ENCODE measurements at places on chromosomes 2 and 18.
A peak's percentile ranks its signal among the peaks of the same experiment; 100 is the strongest.

GRCh38 chr2:186570604-186571003, 19.3 kb upstream of the ITGAV start:
- peak; percentile 73 for DNase-seq

DNA sequence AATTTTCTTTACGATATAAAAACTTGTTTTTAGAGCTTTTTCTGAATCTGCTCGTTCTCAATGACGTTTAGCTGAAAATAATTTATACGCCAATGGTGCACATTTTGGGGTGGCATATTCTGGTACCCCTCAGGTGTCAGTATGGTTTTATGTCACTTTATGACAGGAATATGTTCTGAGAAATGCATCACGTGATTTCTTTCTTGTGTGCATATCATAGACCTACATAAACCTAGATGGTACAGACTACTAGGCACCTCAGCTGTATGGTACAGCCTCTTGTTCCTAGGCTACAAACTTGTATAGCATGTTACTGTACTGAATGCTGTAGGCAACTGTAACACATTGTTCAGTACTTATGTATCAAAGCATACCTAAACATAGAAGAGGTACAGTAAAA, 68.2 kb downstream of the TMEM17 start:
- no peak for DNase-seq

GRCh38 chr2:7020059-7020458, 102.8 kb downstream of the RNF144A start:
- no peak for DNase-seq

DNA sequence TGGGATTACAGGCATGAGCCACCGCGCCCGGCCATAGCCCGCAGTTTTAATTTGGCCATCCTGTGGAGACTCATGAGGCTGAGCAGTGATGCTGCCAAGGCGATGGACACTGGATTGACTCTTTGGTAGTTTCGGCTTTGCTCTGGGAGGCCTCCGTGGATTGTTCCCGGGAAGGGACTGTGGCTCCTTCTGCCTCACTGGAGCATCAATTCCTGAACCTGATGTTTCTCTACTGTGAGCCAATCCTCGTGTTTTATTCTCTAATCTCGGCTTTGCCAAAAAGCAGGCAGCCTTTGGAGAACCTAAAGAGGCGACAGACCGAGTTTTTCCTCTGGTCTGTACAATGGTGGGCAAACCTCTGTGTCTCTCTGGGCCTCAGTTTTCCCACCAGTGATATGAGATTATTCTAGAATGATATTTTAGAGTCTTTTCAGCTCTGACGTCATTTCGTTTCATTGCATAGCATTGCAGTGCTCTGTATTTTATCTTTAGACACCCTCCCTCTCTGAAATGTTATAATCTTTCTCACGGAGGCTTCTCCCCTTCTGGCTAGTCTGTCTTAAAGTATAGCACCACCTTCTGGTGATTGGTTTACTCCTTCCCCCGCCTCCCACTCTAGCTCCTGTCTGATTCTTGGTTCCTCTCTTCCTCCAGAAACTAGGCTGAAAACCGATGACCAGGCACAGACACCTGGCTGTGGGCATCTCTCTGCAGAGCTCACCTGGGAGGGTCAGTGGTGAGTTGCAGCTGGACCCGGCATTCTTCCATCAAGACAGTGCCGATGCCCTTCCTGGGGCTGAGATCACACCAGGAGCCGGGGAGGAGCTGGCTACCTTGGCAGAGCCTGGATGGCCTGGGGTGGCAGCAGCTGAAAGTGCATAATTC, 341.3 kb downstream of the MYCN start:
- peak; percentile 2 for DNase-seq

DNA sequence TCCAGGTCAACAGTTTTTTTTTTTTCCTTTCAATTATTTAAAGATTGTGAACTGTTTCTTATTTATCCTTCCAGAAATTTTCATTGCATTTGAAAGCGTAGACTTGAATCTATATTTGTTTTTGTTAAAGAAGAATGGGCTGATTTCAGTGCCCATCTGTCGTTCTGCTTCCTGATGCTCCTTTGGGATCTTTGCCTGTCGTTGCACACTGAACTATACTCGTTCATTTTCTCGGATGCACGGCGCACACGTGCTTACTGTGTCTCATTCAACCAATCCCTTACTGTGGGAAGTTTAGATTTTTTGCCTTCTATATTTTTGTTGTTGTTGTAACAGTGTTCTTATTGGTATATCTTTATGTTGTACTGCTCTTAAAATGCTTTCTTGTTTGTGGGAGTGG, 149.7 kb downstream of the VAPA start:
- no peak for DNase-seq

- DNase-seq, result no peak
Observed at GRCh38 chr2:157935378-157935906, 59.3 kb upstream of the ACVR1 start.

DNA sequence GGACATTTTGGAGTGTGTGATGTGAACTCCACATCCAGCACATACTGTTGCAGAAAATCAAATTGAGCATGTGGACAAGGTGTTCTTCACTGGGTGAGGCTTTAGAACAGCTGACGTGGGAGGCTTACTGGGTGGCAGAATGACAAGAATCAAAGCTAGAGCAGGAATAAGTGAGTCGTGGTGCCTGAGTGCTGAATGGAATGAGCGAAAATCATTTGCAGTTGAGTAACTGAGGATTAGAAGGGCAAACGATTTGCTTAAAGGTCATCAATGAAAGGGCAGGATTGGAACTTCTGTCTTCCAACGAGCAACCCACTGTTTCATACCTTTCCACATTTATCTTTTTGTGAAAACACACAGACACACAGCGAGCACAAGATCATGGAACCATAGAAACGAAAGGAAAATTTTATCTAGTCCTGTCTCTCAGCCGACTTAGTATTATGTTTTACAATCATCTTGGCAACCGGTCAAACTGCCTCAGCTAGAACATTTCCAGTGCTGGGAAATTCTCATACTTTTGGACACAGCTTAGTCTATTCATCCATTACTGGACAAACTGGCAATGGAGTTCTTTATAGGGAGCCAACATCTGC, 7.2 kb upstream of the DAW1 start:
- peak; percentile 66 for DNase-seq

GRCh38 chr2:137893145-137893544, 71.1 kb upstream of the HNMT start:
- no peak for DNase-seq

- no peak for DNase-seq
Observed at GRCh38 chr2:28135799-28136198, 245.3 kb downstream of the BABAM2 start.

GRCh38 chr2:28695245-28695647, 56.4 kb upstream of the PPP1CB start:
- DNase-seq, result no peak

DNA sequence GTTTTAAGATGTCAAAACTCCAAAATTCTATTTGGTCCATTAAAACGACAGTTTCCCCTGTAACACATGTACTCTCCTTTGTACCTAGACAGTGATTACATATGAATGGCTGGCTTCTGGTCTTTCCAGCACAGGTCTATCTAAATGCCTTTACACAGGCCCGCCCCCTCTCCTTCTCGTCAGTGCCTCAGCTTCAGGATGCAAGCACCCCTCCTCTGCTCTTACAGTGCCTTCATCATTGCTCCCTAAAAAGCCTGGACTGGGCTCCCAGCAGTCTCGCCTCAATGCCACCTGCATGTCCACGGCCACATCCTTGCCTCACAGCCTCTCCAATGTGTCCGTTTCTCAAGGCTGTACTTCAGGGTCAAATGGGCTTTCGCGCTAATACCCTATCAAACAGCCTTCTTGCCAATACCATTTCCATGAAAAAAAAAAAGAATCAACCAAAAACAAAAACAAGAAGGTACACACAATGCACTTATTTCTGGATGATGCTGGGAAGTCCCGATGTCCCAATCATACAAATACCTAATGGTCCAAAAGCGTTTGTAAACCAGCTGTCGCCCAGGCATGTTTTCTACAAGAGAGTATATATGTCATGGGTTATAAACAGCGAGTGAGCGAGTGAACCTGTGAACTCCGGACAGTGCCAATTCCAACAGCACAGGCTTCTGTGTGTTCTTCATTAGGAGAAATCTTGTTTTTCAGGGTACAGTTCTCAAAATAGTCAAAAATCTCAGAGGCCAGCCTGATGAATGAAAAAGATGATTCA, 77.2 kb downstream of the EIPR1 start:
- DNase-seq, result no peak

GRCh38 chr18:76445275-76445674, 49.8 kb downstream of the ZNF516 start:
- DNase-seq, result no peak

- DNase-seq, result no peak
Observed at GRCh38 chr2:232870766-232871371, 805 bp downstream of the SNORC start.

GRCh38 chr18:37536656-37537055, 28.9 kb downstream of the CELF4 start:
- DNase-seq, result no peak

DNA sequence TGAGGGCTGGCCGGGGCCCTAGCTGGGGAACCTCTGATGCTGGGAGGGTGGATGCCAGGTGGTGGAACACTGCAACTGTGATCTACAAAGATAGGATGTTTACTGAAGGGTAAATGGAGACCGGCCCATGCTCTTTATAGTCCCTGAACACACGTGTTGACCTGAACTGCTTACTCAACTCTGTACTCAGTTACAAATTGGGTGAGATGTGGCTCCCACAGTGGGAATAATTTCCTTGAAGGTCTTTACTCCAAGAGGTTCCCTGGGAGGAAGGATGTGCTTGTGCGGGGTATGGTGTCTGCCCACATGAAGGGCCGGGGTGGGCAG, 254.1 kb downstream of the PRKCE start:
- DNase-seq, result no peak

- no peak for DNase-seq
Observed at GRCh38 chr2:31196622-31197021, 20.7 kb downstream of the CAPN14 start.

DNA sequence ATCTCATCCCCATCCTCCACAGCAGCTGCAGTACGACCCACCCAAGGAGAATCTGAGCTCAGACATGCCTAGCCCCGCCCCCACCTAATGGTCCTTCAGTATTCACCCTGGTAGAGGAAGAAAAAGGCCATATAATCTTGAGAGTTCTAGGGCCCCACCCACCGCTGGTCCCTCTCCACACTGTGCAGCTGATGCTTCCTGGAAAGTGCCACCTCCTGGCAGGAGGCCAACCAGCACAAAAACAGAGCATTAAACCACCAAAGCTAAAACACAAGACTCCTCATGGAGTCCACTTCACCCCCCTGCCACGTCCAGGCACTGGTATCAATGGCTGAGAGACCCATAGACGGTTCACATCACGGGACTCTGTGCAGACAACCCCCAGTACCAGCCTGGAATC, 40.7 kb downstream of the MC4R start:
- no peak for DNase-seq

DNA sequence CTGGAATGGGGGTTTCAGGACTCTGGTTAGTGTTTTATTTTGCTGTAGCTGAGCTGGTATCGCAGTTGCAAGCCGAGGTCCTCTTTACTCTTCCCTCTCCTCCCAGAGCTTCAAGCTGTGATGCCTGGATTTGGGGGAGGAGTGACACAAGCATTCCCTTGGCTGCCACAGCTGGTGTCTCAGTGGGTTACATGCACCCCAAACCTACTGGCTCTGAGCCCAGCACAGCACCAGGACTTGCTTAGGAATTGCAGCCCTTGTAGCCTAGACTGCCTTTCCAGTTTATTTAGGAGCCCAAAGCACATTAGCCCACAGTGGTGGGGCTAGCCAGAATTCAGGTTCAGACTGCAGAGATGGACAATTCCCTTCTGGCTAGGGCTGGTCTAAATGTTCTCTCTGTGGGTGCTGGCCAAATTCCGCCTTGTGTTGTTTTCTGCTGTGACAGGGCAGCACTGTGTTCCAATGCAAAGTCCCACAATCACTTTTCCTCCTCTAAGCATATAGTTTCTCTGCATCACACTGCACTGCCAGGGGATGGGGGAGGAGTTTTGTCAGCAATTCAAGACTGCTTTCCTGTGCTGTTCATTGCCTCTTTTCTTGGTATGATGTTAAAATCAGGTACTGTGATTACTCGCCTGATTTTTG, 122.8 kb downstream of the SLC4A10 start:
- DNase-seq, result no peak

DNA sequence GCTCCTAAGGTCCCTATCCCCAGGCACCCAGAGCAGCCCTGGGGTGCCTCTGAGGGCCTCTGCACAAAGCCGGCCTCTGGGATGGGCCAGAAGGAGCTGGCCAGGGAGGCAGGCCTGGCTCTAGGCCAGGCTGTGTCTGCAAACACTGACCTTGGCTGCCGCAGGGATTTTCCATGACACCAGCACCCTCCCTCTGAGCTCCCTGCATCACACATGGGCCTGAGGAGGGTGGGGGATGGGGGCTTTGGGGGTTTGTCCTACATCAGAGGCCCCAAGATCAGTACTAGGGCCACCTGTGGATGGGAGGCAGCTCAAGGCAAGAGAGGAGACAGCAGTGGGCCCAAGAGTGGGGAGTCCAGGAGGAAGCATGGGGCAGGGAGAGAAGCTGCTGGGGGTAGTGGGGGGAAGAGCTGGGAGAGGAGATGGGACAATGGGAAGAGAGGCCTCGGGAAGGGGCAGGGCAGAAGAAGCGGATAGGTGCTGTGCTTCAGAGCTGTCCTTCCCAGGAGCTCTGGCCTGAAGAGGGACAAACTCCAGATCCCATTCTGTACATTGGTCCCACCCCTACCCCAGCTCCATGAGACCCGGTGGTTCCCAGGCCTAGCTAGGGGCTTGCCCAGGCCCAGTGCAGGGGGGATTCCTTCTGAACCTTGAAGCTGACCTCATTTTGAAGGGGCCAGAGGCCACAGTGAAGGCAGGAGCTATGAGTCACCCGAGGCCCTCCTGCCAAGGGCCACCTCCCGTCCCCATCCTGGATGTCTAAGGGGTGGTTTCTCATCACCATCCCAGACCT, 28.0 kb downstream of the KCNK3 start:
- DNase-seq, result peak; percentile 67

DNA sequence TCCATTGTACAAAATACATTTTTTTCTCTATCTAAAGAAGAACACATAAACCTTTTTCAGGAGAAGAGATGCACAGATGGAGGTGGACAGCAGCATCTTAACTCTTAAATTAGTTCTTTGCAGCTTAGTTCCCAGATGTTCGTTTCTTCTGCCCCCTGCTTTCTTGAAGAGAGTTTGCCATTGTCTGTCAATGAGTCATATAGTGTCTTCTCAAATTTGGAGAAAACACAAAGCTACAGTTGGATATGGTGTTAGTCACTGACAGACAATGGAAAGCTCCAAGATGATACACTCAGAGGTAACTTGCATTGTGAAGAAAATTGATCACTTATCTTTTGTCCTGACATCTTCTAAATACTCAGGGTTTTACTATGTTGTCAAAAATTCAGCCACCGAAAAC, 48.8 kb upstream of the TMEFF2 start:
- DNase-seq, result no peak

DNA sequence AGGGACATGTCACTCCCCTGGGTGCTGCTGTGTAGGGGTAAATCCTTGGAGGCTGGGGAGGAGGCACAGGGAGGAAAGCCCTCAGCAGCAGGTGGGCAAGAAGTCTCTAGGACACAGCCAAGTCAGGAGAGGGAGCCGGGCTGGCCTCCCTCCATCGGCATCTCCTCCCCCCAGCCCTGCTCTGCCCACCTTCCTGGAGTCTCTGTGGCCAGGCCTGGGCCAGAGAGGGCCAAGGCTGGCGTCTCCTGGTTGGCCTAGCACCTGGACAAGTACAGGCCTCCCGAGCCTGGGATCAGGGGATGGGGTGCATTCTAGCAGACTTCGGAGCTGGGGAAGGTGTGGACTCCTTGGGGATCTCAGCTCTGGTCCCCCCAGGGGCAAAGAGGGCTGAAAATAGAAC, 1.8 kb downstream of the SPEG start:
- no peak for DNase-seq

Measured in retinal pigment epithelial cell (primary cell).